AML-193 (cell line): ENCODE measurements at places on chromosomes 4 and X.

- DNase-seq: peak; percentile 44
These were observed 38.7 kb upstream of the SLC16A2 start for GRCh38 chrX:74382613-74383012.

DNA sequence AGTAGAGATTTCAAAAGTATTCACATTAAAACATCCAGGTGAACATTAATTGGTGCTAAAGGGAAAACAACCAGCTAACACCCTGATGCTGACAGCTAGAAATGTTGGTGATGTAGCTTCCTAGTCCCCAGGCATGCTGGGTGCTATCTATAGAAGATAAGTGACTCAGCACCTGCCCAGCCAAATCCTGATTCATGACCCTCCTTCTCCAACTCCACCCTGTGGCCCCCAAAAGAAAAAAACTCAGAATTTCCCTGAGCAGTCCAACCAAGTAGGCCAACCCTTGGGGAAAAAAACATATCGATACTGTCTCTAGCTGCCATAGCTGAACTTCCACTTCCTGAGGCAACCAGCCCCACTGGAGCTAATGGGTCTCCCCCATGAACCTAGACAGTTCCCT is 197.6 kb upstream of the KLF3 start:
- no peak for DNase-seq

DNA sequence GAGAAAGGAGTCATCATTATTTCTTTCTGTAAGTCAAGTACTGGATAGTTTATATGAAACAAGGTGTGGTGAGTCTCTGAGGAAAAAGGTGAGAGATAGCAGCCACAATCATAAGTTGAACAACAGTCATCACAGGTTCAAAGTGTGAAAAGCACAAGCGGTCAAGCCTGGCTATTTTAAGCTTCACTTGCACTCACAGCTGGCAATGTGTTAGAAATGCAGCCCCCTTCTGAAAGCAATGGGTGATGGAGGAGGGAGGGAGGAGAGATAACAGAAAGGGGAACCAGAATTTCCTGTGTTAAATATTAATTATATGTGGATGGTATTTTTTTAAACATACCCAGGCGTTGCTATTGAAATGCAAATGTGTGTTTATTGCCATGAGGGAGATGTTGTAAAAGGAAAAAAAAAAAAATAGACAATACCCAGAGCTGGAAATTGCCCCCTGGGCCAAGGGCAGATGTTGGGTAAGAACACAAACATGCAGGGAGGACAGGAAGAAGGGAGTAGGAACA is 26.9 kb upstream of the BMP3 start:
- DNase-seq: no peak

- DNase-seq: no peak
These were observed 327.1 kb downstream of the PAPSS1 start for GRCh38 chr4:107392951-107393350.

- DNase-seq: no peak
These were observed 30.5 kb downstream of the RHOH start for GRCh38 chr4:40227284-40227683.

DNA sequence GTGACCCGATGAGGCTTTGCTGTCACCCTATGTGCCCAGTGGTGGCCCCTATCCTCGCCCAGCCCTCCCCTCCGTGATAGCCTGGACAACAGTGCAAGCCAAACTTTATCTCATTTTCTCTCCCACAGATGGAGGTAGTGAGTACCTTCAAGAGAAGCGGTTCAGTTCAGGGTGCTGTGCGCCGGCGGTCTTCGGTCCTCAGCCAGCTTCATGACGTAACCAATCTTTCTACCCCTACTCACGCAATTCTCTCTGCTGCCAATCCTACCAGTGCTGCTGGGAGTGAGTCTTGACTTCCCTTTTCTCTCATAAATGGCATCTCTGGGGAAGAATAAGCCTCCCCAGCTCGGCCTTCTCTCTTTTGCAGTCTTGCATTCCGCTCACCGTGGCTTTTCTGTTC is 29.5 kb downstream of the CCNQ start:
- no peak for DNase-seq

DNA sequence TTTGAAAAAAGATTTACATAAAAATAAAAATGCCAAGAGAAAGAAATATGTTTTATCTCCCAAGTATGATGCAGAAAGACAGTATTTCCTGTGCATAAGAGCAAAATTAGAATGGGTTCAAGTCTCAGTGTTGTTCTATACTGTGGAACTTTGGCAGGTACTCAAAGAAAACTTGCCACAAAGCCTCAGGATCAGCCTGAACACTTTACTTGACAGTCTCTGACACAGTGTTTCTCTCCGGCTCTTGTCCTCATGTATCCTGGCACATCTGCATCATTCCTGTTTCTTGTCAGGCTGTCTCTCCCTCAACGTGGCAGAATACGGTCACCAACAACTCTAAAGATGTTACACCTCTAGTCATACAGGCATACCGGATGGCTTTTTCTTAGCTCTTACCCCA is 273.7 kb downstream of the ARHGAP24 start:
- no peak for DNase-seq

DNA sequence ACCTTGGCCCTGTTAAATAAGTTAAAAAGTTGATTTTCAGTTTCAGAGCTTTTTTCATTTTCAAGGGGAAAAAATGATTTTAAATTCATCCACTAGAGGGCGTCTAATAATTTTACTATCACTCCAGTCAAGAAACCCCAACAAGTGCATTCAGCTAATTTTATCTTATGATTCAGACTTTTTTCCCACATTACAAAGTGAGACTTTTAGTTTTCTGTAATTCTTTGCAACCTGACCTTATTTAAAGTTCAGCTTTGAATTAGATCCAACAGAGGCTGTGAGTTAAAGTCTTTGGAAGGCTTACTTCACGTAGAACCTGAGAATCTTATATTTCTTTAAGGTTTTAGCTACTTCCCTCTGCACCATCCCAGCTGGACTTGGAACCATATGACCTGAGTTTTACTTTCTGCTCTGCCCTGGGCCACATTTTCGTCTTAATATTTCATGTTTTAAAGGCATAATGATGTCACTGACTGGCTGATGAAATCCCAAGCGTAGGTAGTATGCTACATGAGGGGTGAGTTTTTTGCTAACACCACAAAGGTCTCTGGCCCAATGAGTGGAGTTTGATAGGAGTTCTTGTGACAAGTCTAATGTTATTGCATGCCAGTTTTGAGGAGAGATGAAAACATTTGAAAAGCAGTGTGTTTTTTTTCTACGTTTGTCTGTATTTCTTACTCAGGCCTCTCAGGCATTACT is 7.2 kb downstream of the GNRHR start:
- DNase-seq: peak; percentile 63

DNA sequence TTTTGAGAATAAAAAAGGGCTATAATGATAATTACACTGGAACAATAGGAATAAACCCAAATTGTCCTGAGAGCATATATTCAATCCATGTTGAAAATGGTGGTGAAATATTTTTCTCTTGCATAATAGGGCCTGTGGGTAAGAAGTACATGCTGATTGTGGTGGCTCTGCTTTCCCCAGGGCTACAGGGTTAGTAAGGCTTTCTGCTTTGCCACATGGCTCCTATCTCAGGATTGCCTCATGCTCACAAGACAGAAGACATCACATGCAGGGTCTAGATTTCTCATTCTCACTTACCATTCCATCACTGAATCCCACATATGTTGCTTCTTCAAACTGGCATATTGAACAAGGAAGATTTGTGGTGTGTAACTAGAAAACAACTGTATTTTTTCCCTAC is 12.4 kb upstream of the VEGFC start:
- DNase-seq: no peak

- DNase-seq: no peak
These were observed 107.2 kb downstream of the TAB3 start for GRCh38 chrX:30781711-30782444.

- no peak for DNase-seq
These were observed 69.8 kb upstream of the SMARCA5 start for GRCh38 chr4:143443728-143444127.

DNA sequence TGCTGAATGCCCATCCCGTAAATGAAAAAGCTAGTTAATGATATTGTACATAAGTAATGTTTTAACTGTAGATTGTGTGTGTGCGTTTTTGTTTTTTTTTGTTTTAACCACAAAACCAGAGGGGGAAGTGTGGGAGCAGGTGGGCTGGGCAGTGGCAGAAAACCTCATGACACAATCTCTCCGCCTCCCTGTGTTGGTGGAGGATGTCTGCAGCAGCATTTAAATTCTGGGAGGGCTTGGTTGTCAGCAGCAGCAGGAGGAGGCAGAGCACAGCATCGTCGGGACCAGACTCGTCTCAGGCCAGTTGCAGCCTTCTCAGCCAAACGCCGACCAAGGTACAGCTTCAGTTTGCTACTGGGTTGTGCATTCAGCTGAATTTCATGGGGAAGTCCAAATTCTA is at the start of gene SPP1:
Gene SPP1 (plus strand): TSS at position 249 of the 400 bp plus-strand sequence. CDS start 1,182 bp downstream, outside the sequence.
- DNase-seq: peak; percentile 75

- DNase-seq: no peak
These were observed 28.5 kb upstream of the IQSEC2 start for GRCh38 chrX:53309837-53310236.

- no peak for DNase-seq
These were observed 24.2 kb downstream of the FGFBP1 start for GRCh38 chr4:15914291-15914690.

DNA sequence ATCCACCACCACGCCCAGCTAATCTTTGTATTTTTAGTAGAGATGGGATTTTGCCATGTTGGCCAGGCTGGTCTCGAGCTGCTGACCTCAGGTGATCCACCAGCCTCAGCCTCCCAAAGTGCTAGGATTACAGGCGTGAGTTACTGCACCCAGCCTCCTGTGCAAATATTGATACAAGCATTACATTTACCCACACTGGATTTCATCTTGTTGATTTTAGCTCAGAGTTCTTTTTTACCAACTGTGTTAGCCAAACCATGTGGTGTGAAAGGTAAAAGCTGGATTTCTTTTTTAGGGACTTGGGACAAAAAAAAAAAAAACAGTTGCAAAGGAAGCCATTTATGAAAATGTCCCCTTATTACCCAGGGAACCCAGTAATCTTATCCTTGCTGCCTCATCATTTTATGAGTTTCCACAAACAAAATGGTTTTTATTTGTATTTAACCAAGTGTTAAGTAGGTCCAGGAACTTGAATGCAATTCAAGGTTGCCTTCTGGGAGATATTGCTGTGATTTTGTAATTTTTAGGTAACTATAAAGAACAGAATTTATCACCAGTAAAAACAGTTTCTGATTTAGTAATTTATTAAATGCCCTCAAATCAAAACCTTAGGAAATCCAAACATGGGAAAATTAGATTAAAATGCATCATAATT is 202.5 kb downstream of the PALLD start:
- DNase-seq: no peak

GRCh38 chr4:188198982-188199792 is 59.9 kb downstream of the TRIML1 start:
- no peak for DNase-seq

GRCh38 chrX:132218100-132218812 is 991 bp downstream of the RAP2C start:
- peak; percentile 61 for DNase-seq

GRCh38 chr4:162510115-162510514 is 346.3 kb upstream of the FSTL5 start:
- DNase-seq: no peak

- DNase-seq: no peak
These were observed 126.4 kb downstream of the KDR start for GRCh38 chr4:54999003-54999402.

- DNase-seq: no peak
These were observed at the start of gene TSPAN7 for GRCh38 chrX:38561126-38561868. TSS of gene TSPAN7 (plus strand) at chrX:38561542. CDS start at chrX:38561547, 5 bp downstream.

GRCh38 chrX:132622130-132622529 is 133.3 kb upstream of the MBNL3 start:
- DNase-seq: no peak

DNA sequence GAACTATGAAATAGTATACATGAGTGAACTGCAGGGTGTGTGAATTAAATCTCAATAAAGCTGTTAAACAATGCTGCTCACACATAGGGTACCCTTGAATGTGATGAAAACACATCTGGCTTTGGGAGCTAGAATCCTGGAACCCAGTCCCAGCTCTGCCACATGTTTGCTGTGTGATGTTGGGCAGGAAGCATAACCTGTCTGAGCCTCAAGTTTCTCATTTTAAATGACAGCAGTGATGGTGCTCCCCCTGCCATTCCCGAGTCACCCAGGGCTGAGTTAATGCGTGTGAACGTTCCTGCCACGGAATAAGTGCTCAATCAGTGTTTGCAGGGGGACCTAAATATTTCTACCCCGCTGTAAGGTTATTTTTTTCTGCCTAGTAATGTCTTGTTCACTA is 10.9 kb downstream of the EVC start:
- DNase-seq: no peak

- no peak for DNase-seq
These were observed 21.3 kb downstream of the GPR174 start for GRCh38 chrX:79165806-79166205.

GRCh38 chr4:153439831-153440230 is 26.3 kb upstream of the TMEM131L start:
- no peak for DNase-seq

- DNase-seq: no peak
These were observed 195.9 kb downstream of the KDR start for GRCh38 chr4:54929459-54929858.

DNA sequence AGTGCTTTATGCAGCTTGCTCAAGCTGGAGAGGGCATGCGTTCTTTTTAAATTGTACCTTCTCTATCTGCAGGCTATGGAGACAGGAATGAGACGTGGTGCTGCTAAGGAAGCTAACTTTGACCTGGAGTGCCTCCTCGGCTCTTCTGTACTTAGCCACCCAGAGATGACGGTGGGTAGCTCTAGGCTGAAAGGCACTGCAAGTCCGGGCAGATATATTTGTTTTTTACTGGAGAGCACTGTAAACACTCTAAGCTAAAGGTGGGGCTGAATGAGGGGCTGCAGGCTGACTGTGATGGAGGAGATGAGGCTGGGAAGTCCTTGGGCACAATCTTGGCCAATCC is 12.1 kb downstream of the ELF4 start:
- no peak for DNase-seq

DNA sequence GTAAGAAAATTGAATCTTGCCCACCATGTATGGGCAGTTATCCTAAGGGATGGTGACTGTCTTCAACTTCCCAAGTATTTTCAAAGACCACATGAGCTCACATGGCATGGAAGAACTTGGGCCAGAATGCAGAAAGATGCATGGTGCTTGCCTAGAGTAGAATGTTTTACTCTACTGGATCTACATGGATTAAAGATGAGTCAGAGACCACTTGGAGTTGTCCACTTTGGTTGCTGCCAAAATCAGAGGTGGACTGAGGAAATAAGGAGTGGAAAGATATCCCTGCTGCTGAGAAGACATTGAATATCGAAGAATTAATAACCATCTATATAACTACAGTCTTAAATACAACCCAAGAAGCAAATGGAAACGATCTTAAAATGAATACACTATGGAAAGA is 498.1 kb downstream of the NLGN4X start:
- no peak for DNase-seq

- DNase-seq: no peak
These were observed 6.3 kb downstream of the ZBTB49 start for GRCh38 chr4:4296283-4296846.

DNA sequence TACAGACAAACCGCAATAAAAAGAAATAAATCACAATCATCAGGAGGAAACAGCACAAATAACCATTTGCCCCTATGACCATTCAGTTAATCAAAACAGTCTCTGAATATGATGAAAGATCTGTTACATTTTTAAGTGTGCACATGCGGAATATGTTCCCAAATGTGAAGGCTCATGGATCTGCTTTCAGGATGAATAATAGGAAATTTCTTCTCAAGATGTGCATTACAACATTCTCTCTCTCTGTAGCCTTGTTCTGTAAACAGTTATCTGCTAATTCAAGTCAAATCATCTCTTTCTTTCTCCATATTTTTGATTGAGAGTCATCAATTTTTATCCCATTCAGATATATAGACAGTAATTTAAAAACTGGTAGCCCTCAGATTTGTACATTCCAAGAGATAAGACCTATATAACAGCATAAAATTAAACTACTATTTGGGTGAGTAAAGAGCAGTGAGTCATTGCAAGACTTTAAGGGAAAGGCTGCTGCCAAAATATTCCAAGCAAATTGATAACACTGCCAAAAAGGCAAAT is 433.9 kb upstream of the ATOH1 start:
- no peak for DNase-seq
